Muscle of arm (tissue), 14 donors: ENCODE measurements at places on chromosomes 16 and 17. TPM values are rescaled to one million over a fixed set of nuclear protein-coding genes. Genes with fewer than 3 reads are reported as not detected.

DNA sequence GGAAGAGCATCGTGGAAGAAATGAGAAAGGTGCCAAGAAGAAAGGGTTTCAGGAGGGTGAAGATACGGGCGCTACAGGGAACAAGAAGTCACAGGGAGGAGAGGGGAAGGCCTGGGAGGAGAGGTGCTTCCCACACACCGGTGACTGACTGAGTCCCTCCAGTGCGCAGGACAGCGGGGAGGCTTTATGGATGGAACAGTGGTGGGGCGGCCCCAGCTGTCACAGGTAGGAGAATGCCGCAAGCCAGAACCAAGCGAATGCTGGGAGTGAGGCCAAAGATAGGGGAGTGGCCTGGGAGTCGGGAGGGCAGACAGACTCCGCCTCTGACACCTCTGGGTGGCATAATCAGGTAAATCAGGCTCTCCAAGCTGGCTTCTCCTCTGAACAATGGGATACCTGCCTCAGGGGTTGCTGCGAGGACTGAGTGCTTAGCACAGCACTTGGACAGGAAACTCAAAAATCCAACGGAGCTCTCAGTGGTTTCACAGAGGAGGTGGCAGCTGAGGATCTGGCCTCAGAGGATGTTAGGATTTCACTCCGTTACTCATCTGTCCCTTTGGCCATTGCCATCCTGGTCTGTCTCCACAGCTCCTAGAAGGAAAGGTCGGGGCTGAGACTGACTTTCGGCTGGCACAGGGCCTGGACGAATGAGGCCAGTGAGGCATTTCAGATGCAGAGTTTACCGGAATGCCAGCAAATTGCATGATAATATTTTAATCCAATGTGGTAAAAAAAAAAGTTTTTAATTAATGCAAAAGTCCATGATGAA is 717 bp upstream of the CNP start:
- peak; percentile 26 for DNase-seq

- no peak for DNase-seq
Measured at GRCh38 chr17:38898812-38899348, 26.5 kb upstream of the LASP1NB start.

DNA sequence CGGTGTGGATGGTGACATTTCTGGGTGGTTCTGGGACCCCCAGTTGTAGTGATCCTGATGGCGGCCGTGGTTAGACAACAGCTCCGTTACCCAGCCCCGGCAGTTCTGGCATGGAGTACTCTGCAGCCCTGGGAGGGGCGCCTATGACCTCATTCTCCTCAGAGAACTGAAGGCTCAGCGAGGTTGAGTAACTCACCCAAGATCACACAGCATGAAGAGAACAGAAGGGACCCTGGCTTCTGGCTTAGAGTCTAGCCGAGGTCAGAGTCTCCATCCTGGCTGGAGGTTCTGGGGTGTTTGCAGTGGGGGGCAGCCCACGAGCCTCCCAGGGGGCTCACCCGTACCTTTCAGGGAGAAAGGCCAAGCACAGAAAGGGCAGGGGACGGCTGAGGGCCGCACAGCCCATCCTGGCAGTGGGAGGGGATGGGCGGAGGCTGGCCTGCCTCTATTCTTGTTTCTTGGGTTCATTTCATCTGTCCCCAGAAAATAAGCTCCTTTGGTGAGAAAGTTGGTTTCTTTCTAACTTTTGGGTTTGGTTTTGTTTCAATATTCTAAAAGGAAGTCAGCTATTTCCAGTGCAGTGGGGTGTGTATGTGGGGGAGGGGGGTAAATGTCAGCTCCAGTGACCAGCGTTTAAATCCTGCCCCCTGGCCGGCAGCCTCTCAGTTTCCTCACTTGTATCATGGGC is 13.2 kb downstream of the ZFPM1 start:
- DNase-seq: no peak

DNA sequence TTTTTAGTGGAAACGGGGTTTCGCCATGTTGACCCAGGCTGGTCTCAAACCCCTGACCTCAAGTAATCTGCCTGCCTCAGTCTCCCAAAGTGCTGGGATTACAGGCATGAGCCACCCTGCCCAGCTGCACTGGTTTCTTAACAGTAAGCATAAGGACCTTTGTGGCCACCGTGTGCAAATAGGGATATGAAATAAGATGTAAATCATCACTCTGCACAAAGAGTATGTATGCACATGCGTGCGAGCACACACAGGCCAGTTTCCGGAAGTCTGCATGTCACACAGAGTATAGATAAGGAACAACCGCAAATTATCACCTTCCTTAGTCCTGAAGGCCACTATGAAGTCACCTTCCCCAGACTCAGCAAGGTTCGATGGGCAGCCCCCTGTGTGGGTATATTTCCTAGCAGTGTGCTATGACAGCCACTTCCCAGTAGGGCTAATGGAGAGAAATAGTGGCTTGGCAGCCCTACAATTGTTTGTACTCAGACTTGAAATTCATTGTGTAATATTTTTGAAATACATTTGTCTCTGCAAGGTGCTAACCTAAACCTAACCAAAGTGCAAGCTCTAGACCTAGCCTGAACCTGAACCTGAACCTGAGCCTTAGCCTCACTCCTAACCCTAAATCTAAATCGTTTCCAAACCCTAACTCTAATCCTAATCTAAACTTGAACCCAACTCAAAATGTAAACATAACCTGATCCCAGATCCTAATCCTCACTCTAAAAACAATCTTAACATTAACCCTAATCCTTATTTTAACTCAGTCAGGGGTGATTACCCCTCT is 48.4 kb upstream of the SKAP1 start:
- no peak for DNase-seq

DNA sequence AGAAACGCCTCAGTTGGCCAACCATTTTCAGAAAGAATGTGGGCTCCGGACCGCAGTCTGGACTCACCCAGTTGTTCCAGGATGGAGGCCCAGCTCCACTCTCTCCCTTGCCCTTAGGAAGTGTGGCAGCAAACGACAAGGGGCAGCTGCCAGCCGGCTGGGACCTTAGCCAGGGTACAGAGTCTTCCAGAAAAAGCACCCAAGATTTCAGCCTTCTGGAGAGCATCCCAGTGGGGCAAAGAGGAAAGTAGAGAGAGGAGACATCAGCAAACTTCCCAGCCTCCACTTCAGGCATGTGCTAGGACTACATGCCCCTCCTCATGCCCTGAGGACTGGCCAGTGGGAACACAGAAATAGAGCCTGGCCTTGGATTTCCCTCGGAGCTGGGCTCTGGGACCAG is 56.8 kb upstream of the SCNN1B start:
- DNase-seq: no peak

GRCh38 chr16:21162661-21163151 is 4.2 kb downstream of the LDAF1 start:
- DNase-seq: peak; percentile 64

DNA sequence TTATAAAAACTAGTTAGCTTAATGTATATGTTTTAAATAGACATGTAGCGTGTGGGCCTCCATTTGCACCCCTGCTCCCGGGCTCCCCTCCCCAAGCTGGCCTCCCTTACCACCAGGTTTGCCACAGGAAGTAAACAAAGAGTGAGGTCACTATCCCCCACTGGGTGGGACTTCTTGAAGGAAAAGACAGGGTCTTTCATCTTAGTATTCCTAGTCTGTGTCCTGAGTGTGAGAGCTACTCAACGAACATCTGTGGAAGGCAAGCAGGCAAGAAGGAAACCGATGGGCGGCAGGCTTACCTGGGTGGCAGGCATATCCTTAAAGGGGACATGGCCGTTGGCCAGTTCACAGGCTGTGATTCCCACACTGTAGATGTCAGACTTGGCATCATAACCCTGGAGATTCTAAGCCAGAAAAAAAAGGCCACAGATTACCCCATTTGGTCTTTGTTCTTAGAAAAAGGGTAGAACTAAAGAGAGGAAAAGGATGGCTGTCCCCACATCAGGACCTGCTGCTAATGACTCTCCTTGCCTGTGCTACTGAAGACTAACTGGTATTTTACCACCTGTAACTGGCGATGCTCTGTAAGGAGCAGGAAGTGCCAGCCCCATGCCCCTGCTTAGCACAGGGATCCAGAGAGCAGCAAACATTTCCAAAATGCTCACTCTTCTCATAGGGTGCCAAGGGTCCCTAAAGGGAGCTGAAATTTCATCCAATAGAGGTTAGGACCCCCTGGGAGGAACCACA is 6.6 kb upstream of the LIMD2 start:
- no peak for DNase-seq

- no peak for DNase-seq
Measured at GRCh38 chr16:54817432-54817831, 113.2 kb upstream of the IRX5 start.

DNA sequence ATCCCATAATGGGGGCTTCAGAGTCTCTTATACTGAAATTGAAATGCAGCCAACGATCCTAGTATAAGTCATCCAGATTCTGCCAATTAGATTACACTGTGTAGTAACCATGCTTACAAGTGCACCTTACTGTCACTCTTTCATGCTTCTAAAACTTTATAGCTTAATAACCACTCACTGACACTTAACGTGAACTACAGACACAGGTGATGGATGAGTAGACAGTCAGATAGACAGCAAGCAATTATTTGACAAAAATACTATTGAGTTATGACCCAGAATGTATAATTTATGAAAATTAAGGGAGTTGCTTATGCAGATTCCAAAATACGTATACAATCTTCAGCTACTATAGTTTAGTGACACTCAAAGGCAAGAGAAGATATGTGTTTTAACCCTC is 6.3 kb downstream of the CDH8 start:
- DNase-seq: no peak

DNA sequence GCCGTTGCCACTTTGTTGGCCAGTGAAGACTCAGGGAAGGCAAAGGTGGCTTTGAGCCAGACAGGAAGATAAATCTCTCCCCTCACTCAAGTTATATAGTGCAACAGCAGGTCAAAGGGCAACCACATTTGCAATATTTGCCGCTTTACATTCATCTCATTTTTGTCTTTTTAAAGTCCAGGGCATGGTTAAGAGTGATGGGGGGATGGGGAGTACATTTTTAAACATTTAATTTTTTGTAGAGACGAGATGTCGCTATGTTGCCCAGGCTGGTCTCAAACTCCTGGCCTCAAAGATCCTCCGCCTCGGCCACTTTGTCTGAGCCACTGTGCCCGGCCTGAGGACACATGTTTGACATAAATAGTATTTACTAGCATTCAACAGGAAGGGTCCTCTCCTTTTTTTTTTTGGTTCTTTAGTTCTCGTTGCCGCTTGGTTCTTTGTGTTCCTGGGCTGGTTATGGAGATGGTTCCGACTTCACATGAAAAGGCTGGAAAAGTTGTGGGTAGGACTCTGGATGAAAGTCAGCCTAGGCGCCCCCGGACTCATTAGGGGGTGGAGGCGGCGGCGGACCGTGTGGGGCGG is 95.7 kb downstream of the RAB11FIP4 start:
- no peak for DNase-seq

GRCh38 chr16:23072769-23073549 is 76.3 kb downstream of the USP31 start:
- DNase-seq: no peak

DNA sequence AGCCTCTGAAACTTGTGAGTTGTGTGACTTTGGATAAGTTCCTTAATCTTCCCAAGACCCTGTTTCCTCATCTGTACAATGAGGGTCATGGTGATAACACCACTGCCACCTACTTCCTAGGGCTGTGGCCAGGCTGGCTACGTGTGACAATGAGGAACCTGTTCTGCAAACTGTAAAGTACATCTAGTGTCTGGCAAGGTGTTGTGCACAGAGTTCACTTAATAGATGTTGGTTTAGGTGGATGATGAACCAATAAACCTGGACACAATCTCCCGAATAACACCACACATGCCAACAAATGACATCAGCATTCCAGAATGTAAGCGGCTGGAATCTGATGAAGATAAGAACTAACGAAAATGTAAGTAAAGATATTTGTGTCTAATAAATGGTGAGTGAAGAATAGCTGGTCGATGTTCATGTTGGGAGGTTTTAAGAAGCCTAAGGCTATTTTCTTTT is 82.3 kb downstream of the MARCHF10 start:
- no peak for DNase-seq

Gene CACNG5
- not detected for polyA plus RNA-seq

Gene FBXL16
- 1.1 TPM for polyA plus RNA-seq

Gene HEATR9
- 0.15 TPM for polyA plus RNA-seq

Gene SLC38A8
- not detected for polyA plus RNA-seq

Gene KRTAP2-2
- not detected for polyA plus RNA-seq
